ENCODE measurements at places on chromosomes 12 and 14. TPM values are rescaled to one million over a fixed set of nuclear protein-coding genes. Genes with fewer than 3 reads are reported as not detected.

FOXM1 gene
- 1.3 TPM for total RNA-seq

ASIC1 gene
- total RNA-seq: 2.3 TPM

GLIPR1L1 gene
- total RNA-seq: not detected

KRT78 gene
- total RNA-seq: 1.4 TPM

JPH4 gene
- total RNA-seq: 0.78 TPM

CCDC38 gene
- not detected for total RNA-seq

TMTC2 gene
- total RNA-seq: 19.6 TPM

DPY19L2 gene
- 14.3 TPM for total RNA-seq

ATF1 gene
- total RNA-seq: 17.2 TPM

C12orf76 gene
- 21.5 TPM for total RNA-seq

CPNE6 gene
- total RNA-seq: not detected

KRT80 gene
- total RNA-seq: not detected

TMEM19 gene
- 28.9 TPM for total RNA-seq

RGS6 gene
- total RNA-seq: 6.5 TPM

IFI27L1 gene
- total RNA-seq: 9.3 TPM

LALBA gene
- total RNA-seq: not detected

ESPL1 gene
- 0.23 TPM for total RNA-seq

CFAP54 gene
- 3.0 TPM for total RNA-seq

PHETA1 gene
- total RNA-seq: 8.2 TPM

C1R gene
- 764 TPM for total RNA-seq

Measured in gastroesophageal sphincter (tissue), 4 donors.